ENCODE measurements at places on chromosomes 3 and 15. TPM values are rescaled to one million over a fixed set of nuclear protein-coding genes. Genes with fewer than 3 reads are reported as not detected.

Gene SYNPR
- total RNA-seq = not detected

Gene SI
- total RNA-seq = not detected

Gene EIF3J
- total RNA-seq = 82.0 TPM

Gene SCAANT1
- total RNA-seq = not detected

Gene BBS4
- 74.9 TPM for total RNA-seq

Gene DCLK3
- total RNA-seq = not detected

Gene TTLL13
- total RNA-seq = not detected

Gene PIK3R4
- total RNA-seq = 36.8 TPM

All from breast epithelium (tissue), 4 donors.